ENCODE measurements at places on chromosomes 6 and 20.

DNA sequence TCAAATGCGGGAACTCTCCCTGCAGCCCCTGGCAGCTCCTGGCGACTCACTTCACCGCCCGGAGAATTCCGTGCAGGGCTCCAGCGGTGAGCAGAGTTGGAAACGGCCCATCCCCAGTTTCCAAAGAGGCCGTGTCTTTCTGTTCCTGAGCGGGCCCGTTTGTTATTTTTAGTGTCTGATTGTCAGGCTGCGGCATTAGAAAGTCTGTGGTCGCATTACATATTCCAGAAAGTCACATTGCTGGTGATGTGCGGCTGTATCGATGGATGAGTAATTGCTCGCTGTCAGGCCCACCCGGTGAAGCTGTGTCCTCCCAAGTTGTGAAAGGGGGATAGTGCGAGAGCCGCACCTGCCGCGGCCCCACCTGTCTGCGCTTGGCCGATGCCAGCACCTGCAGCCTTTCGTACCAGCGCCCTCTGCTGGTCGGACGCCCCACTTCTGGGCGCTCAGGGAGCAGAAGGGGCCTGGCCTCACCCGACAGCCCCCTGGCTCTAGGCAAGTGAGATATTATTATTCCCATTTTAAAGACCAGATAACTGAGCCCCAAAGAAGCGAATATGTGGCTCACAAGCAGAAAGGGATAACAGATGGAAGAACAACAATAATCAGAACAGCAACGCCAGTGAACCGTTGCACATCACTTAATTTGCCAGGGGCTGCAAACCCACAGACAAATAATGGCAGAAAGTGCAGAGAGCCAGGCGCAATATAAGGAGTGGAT lies 244.9 kb downstream of the TSHZ2 start:
- DNase-seq: peak; percentile 85

DNA sequence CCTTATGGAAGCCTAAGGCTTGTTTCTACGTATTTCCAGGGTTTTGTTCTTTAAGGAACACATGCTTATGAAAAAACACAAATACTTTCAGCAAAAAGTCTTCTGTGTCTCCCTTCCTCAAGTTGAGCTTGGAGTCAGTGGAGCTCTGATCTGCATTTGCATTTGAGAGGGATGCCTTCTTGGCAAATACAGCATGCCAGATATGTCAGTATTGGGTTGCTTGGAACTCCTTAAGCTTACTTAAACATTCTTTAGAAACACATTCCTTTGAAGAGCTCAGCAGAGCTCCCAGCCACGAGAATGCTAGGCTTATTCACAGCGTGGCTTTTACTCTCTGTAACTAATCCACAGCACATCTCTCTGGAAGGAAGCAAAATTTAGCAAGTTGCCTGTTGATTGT lies 68.3 kb downstream of the ANKRD6 start:
- DNase-seq: peak; percentile 66

DNA sequence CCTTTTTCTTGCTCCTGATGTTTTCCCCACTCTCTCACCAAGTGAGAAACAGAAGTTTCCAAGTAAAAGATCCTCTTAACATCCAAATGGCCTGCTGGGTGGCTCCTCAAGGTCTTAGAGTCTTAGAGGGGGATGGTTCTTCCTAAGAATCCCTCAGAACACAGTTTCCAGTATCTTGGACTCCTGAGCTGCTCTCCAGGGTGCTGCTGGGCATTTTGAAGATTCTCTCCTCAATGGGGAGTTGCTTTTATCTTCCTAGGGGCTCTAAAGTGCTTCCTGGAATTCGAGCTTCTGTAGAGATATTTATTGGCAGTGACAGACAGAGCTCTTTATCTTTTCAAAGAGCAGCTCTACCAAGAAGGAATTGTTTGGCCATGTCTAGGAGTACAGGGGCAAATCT lies 70.8 kb upstream of the SLC35B3 start:
- no peak for DNase-seq

- no peak for DNase-seq
Measured at GRCh38 chr6:117050301-117050700, 173.3 kb downstream of the RFX6 start.

All from kidney (tissue), 22 donors.